NCI-H69 (cell line): ENCODE measurements at places on chromosomes 7 and 10.
A peak's percentile ranks its signal among the peaks of the same experiment; 100 is the strongest.

DNA sequence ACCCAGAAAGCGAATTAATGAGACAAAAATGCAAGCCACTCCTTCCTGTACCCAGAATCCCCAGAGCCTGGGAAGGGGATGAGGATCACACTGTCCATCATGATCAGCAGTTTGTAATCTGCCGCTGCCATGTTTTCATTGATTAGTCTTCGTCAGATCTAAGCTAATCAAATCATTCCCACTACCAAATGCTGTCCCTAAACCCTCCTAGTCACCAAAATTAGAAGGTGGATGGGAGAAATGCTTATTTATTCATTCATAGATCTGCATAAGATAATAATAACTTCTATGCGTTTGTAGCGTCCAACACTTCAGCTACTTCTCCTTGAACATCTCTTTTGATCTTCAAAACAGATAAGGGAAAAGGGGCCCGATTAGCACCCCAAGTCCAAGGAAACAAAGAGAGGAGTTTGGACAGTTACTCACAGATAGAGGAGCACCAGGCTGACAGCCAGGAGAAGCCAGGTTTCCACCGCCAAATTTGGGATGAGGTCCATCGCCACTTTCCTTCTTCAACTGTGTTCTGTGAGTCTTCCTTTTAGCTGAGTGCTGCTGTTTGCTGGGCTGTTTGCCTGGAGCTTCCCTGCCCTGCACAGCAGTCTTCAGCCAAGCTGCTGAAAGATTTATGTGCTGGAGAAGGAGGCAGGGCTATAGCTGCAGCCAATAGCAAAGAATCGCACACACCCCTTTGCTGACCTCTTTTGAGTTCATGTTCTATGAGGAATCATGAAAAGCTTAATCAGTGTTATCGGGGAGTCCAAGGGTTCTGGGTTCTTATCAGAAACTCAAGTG, at the start of gene CYP3A5:
CYP3A5 (minus strand) TSS at position 597 of the 792 bp plus-strand sequence; CDS start at position 497, 100 bp downstream.
- peak; percentile 42 for DNase-seq

- no peak for DNase-seq
Measured at GRCh38 chr10:4196183-4196582, 411.2 kb upstream of the KLF6 start.

GRCh38 chr7:99021941-99022560, 121.9 kb downstream of the SMURF1 start:
- peak; percentile 5 for DNase-seq

DNA sequence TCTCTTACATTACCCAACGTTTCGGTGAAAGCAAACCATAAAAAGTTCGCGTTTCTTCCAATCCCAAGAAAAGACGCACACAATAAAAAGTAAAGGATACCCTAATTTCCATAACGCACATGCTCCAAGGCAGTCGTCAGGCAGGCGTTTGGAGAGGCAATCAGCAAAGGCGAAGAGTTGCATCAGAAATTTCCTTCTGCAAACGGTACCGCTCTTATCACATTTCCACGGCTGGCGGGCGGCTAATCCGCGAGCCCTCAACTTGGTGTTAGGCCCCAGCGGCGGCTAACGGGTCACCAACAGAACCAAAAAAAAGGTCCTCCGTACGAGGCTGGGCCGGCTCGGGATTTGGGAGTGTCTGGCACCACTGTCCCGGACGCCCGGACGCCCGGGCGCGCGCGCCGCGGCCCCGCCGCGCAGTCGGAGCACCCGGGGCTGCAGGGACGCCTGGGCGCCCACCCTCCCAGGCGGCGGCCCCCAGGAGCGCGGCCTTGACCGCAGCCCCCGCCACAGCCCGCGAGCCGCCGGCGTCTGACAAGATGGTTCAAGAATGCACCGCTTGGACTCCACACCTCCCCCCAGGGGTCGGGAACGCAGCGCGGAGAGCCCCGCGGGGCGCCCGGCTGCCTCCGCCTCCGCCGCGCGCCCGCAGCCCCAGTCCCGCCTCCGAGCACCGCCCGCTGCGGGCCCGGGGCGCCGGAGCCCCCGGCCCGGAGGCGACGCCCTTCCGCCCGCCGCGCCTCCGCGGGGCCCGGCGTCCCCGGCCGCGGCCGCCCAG, 9.8 kb upstream of the GRB10 start:
- peak; percentile 84 for DNase-seq

DNA sequence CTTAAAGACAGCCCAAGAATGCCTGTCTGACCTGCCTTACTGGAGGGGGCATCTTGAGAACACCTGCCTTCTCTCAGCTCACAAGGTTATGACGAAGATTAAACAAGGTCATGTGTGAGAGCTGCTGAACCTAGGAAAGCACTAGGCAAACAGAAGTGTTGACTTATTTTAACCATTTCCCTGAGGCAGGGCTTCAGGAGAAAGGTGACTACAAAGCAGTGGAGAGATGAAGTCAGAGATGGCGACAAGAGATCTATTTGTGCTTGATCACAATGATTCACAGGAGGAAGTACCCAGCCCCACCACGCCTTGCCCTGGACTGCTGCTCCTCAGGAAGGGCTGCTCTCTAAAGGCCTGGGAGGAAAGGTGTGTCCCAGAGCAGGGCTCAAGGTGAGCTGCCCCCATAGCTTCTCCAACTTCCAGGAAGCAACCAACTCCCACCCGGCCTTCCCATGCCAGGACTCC, 27.8 kb downstream of the STN1 start:
- peak; percentile 11 for DNase-seq

DNA sequence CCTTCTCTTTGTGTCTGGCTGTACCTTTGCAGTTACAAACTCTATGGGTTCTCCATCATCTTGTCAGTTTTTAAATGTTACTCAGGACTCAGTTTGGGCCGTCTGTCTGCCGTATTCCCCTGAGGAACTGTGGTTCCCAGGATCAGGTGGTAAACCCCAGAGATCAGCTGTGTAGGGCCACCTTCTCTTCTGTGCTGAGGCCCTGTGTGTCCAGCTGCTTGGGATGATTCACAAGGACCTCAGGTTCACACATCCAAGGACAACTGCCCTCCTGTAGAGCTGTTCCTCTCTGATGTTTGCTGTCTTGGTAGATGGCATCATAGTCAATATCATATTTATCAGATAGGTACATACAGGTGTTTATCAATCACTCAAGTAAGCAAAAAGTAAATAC, 24.5 kb downstream of the CUL1 start:
- DNase-seq = no peak

- no peak for DNase-seq
Measured at GRCh38 chr7:73341877-73342276, 13.9 kb downstream of the FKBP6 start.

- peak; percentile 78 for DNase-seq
Measured at GRCh38 chr7:44534501-44534900, 6.6 kb downstream of the NPC1L1 start.

- DNase-seq = peak; percentile 58
Measured at GRCh38 chr7:36787933-36788378, 63.7 kb upstream of the AOAH start.

- no peak for DNase-seq
Measured at GRCh38 chr7:1494447-1494846, 9.7 kb downstream of the INTS1 start.

- no peak for DNase-seq
Measured at GRCh38 chr7:112946350-112946749, 140.3 kb downstream of the GPR85 start.

DNA sequence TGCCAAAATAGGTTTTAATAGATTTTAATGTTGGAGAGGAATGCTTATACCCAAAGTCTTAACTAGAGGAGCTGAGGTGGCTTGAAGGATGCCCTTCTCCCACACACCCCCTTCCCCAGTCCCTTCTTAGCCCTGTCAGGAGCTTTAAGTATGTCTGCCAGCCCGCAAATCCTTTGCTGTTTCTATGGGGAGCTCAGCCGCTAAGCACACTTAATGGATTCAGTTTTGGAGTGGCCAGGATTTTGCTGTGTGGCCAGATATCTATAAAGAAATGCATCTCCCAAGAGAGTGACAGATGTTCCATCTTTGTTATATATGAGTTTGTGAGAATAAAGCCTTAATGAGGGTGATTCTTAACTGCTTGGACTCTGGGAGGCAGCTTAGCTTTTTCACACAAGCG, 152.9 kb upstream of the ZNF32 start:
- no peak for DNase-seq

- no peak for DNase-seq
Measured at GRCh38 chr7:638256-639011, 88.1 kb upstream of the DNAAF5 start.

GRCh38 chr10:119375574-119376272, 166.8 kb downstream of the RGS10 start:
- DNase-seq = peak; percentile 65

DNA sequence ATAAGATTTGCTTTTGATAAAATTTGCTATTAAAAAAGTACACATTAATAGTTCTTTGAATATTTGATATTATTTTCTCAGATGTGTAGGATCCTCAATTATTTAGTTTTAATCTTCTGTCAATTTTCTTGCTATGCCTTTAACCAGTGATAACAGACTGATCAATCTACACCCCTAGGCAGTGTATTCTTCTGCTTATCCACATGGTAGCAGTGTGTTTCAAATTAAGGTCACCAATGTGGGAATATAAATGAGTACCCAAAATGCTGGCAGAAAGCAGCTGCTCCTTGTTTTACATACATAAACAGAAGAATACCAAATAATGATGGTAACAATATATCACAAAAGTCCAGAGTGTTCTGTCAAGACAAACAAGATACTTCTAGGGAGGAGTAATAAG, 87.0 kb downstream of the SKAP2 start:
- DNase-seq = peak; percentile 79

DNA sequence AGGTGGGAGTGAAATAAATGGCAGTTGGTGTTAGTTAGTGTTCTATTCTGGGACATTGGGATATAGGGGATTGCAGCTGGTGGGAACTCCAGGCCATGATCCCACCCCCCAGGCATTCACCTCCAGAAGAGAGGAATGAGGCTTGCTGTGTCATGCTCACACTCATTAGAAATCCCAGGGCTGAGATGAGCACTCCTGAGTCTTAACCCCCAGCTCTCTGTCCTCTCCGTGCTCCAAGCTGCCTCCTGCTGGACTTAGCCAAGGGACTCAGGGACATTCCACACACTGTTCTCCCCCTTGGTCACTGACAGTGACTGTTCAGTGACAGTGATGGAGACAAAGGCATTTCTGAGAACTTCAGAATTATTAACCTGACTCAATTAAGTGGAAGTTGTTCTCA, 21.5 kb downstream of the CYP26A1 start:
- no peak for DNase-seq

GRCh38 chr7:91892821-91893340, 12.4 kb upstream of the MTERF1 start:
- DNase-seq = peak; percentile 93

GRCh38 chr10:35640951-35641675, 983 bp downstream of the FZD8 start:
- peak; percentile 77 for DNase-seq

GRCh38 chr10:71765906-71766716, 7.2 kb downstream of the VSIR start:
- DNase-seq = no peak

- no peak for DNase-seq
Measured at GRCh38 chr7:36951257-36951697, 227.0 kb upstream of the AOAH start.

DNA sequence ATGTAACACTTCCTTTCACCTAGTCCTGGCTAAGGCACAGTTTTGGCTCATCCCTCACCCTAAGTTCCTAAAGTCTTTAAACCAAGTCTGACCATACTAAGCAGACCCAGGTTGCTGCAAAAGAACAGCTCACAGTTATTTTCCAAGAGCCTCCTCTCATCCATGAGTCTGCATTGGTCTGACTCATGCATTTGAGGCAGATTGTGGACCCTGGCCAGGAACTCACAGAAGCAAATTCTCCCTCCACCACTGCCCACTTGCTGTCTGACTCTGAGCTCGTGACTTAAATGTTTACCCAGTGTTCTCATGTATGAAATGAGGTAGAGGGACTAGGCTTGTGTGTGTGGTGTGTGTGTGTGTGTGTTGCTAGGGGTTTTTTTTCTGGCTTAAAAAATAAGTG, 1272.8 kb downstream of the TYW1 start:
- DNase-seq = peak; percentile 63

DNA sequence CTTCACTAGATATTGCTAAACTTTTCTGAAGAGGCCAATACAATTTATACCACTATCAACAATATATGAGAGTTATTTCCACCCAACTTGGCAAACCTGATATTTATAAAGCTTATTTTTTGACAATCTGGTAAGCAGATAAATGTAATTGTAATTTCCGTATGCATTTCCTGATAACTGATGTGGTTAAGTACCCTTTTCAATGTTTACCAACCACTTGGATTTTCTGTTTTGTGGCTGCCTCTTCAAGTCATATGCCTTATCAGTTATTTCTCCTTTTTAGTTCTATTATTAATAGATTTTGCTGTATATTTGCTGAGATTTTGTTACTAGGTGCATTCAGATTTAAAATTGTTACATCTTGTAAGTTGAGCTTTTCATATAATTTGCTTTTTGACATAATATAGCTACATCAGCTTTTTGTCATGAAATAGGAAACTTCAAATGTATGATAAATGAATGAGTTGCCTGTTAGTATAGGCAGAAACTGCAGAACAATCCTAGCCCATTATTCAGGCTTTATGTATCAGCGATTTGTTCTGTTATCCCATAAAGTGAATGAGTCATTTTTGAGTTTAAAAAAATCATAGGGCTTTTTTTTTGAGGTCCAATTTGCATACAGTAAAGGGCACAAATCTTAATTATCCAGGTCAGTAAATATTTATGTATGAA, 11.5 kb downstream of the SGPL1 start:
- no peak for DNase-seq

- DNase-seq = peak; percentile 49
Measured at GRCh38 chr10:43260117-43260761, 6.6 kb downstream of the RASGEF1A start.

DNA sequence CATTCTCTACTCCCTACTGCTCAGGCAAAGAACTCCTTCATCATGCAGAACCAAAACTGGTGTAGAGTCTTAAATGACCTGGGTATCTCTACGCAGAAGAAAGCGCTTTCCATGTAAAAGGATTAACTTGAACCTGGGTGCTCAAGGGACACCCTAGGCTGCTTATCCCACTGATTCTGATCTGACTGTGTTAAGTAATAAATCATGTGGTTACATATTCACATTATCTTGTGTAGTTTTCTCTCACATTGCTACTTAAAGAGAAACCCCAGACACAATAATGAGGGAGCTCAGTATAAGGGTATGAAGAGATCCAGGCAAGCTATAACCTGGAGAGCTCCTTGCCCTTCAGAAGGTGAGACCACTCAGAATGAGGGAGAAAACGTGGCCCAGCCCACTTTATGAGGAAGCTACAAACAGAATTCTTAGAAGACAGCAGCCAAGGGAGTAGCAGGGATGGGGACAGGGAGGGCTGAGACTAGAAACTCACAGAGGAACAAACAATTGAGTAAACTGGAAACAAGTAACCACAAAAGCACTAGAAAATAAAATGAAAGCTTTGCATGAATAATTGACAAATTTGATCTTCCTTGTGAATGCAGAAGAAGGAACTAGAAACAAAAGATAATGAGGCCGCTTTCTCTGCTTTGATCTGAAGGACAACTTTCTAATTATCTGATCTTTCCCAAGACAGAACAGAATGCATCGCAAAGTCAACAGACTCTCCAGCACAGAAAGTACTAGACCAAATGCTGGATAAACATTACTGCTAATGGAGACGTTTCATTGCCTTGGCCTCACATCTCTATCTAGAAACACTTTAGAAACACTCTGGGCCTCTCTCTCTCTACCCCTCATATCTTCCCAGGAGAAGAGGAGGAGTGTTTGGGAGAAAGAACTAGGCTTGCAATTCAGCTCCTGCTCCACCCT, 76.1 kb downstream of the LRRC17 start:
- DNase-seq = no peak

- DNase-seq = no peak
Measured at GRCh38 chr7:80907141-80907601, 11.7 kb downstream of the SEMA3C start.

GRCh38 chr7:34850681-34851080, 186.6 kb downstream of the DPY19L1 start:
- DNase-seq = no peak
